ENCODE measurements at places on chromosomes 1 and 21. TPM values are rescaled to one million over a fixed set of nuclear protein-coding genes. Genes with fewer than 3 reads are reported as not detected.

Gene TFF3
- total RNA-seq = not detected

Gene DAB1
- not detected for total RNA-seq

Gene PCP4L1
- not detected for total RNA-seq

Gene ADCY10
- total RNA-seq = under 0.01 TPM

Gene TENT5C
- total RNA-seq = 0.09 TPM

Gene S100A7
- not detected for total RNA-seq

Gene PLCH2
- 0.09 TPM for total RNA-seq

Data from endothelial cell of coronary artery (primary cell).